ENCODE measurements at places on chromosomes 4 and X.

DNA sequence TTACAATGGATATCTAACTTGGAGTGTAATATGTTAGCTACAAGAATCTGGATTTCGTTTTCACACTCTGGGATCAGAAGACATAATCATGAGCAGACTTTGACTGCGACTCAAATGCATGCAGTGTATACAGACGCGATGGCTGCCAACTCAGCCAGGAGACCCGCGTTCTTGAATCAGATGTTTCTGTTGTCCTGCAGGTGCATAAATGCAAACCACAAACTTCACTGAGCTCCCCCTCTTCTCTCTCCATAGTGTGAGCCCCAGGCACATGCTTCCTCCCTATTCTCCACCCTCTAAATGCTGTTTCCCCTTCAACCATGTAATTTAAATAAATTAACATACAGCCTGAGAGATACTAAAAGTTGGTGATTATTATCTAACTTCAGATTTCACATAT is 347.9 kb downstream of the DCHS2 start:
- no peak for DNase-seq

DNA sequence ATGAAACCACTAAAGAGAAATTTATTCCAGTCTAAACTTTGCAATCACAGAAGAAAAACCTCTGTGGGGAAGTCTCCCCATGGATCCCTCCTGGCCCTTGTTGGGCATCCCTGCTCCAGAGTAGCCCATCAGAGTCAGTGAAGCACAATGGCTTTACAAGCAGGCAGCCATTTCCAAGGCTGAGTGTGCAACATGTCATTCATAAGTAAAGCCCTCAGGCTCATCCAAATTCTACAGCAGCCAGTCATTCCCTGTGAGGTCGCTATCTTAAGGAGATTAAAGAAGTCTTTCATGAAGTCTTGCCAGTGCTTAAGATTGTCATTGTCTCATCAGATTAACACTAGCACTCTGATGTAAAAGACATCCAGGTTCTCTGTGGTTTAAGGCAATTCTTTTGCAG is 17.0 kb upstream of the MAPK10 start:
- DNase-seq = no peak

GRCh38 chrX:107574711-107575110 is 53.6 kb upstream of the PRPS1 start:
- DNase-seq = no peak

DNA sequence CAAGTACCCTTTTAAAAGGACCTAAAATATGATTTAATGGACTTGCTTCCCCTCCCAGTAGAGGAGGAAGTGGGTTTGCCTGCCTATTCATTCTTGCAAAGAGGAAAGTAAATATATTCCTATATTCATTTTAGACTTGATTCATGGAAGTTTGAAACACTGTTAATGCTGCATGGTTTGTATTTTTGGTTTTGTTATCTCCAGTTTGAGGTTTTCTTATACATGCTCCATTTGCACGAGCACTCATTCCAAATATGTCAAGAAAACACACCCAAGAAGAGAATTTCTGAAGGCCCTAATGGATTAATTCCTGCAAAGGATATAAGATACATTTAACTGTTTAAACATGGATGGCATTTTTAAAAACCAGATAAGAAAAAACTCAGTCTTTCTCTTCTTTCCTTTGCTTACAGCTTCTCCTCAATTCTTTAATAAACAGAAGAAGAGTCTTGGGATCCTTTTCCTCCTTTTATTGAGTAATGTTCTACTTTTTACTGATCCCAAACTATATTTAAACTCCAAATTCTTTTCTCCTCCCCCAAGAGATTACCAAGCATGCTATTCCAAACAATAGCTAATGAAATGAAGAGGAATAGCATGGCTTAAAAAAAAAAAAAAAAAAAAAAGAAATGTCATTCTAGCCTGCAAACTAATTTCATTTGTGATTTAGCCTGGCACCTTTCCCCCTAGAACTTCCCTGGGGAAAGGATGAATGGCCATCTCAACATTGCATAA is 54.6 kb upstream of the LDB2 start:
- DNase-seq = no peak

- no peak for DNase-seq
Observed at GRCh38 chrX:99901091-99901490, 509.0 kb downstream of the PCDH19 start.

GRCh38 chr4:157023941-157024340 is 52.0 kb upstream of the GLRB start:
- DNase-seq = no peak

GRCh38 chr4:77043507-77044136 is 32.2 kb downstream of the CCNI start:
- DNase-seq = no peak

DNA sequence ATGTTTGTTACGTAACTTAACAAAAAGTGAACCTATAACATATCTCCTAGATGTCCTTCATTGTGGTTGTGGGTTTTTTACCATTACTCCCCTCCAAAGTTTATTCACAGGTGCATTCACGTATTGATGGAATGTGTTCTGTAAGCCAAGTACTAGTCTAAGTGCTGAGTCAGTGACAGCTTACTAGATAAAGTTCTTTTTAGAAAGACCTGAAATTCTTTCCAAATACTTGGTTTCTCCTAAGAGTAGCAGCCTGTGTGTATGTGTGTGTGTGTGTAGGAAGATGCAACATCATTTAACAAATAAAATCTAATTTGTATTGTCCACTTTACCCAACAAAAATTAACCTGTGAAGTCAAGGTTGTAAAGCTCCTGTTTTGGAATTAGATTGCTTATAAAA is 22.1 kb downstream of the NAP1L5 start:
- no peak for DNase-seq

- DNase-seq = no peak
Observed at GRCh38 chr4:74962584-74962983, 29.7 kb downstream of the PARM1 start.

DNA sequence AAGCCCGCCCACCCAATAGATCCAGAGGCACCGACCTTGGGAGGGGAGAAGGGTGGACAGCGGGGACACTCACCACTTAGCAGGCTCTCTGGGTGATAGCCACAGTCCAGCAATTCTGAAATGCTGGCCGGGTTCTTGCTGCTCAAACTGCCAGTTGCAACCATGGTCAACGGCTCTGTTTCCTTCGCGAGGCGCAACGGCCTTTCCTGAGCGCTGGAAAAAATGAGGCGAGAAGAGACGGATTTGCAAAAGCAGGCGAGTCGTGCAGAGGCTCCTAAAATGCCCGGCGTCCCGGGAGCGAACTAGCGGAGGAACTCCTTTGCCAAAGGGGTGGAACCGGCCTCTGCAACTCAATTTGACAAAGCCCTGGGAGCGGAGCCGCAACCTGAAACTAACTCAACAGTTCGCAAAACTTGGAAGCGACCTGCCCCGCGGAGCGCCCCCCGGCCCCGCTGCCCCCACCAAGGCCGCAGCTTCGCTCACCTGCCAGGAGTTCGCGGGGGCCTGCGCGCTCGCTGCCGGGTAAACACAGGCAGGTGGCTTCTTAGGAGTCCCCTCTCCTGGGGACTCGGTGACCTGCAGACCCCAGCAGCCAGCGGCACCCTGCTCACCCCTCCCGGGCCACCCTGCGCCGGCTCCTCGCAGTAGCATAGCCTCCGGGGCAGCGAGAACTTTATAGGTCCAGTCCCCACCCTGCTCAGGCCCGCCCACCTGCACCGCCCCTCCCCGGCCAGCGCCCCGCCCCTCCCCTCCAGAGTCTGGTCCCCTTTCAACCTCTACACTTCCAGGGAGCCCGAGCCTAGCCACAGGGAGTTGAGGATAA is at the start of gene DDIT4L:
Gene DDIT4L (minus strand): TSS at position 649 of the 823 bp plus-strand sequence. CDS start 485 bp downstream, at position 164.
- DNase-seq = no peak

- DNase-seq = no peak
Observed at GRCh38 chrX:15177316-15177715, 92.6 kb downstream of the ASB9 start.

DNA sequence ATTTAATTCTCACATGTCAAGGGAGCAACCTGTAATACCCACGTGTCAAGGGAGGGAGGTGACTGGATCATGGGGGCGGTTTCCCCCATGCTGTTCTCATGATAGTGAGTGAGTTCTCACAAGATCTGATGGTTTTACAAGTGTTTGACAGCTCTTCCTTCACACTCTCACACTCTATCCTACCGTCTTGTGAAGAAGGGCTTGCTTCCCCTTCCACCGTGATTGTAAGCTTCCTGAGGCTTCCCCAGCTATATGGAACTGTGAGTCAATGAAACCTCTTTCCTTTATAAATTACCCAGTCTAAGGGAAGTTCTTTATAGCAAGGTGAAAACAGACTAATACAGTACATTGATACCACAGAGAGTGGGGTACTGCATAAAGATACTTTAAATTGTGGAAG is 17.7 kb downstream of the USP27X start:
- no peak for DNase-seq

GRCh38 chr4:153521999-153522801 is 56.0 kb downstream of the TMEM131L start:
- DNase-seq = peak; percentile 70

DNA sequence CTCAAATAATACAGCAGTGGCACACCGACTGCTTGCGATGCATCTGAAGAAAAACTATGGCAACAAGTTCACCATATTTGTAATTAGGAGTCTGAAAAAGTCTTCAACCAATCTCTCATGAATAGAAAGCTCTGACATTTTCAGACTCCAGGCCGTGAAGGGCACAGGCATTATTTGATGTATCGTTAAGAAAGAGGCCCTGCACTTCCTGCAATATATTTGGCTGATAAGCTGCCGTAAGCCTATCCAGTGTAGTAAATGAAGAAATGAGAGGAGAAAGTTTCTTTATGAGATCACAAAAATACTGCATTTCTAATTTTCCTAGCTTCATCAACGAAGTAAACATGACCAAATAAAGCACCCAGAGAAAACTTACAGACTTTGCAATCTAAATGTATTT is 613.8 kb upstream of the TECRL start:
- no peak for DNase-seq

DNA sequence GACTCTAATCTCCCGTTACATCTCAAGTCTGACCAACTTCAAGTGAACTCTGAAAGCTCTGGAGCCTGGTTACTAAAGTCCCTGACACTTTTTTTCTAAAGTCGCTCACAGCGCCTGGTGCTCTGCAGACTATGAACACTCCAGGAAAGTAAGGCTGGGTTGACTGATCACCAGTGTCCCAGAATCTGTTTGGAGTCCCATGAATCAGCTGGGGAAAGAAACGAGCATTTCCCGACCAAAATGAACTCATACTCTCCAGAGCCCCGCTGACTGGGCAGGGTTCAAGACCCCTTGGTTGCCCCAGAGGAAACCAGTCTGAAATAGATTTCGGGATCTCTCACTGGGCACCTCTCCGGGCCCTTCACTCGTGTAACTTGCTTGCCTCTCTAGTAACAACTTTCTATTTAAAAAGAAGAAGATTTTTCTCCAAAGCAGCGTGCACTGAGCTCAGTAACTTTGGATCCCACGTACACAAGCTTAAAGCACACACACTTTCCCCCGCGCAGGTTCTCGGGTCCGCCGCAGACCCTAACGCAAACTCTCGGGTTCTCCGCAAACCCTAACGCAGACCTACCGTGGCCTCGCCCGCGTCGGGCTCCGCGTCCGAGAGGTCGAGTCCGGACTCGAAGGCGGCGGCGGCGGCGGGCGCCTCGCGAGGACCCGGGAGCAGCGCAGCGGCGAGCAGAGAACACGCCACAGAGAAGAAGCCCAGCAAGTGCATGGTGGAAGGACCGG is 964 bp downstream of the VEGFC start:
- DNase-seq = no peak

GRCh38 chr4:104404361-104404760 is 90.3 kb downstream of the CXXC4 start:
- no peak for DNase-seq

- no peak for DNase-seq
Observed at GRCh38 chr4:177105536-177105935, 204.1 kb upstream of the NEIL3 start.

- DNase-seq = no peak
Observed at GRCh38 chr4:142690406-142691163, 155.5 kb downstream of the INPP4B start.

DNA sequence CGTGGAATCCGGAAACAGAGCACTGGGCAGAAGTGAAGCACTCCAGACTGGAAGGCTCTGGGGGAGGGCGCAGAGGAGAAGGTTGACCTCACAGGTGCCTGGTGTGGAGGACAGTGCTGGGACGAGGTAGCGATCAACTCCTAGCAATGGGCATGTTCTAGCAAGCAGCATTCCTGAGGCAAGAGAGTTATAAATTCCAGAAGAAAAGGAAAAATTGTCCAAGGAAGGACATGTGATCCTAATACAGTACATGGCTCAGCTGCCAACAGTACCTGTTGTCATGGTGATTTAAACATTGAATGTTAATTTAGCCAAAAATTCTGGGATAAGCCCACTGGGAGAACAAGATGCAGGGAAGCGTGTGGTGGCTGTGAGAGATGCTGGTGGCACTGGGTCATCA is 8.2 kb downstream of the ARHGAP4 start:
- DNase-seq = no peak

- no peak for DNase-seq
Observed at GRCh38 chrX:140087875-140088274, 122.6 kb upstream of the CXorf66 start.

GRCh38 chr4:6498511-6499237 is 26.3 kb upstream of the PPP2R2C start:
- no peak for DNase-seq

- no peak for DNase-seq
Observed at GRCh38 chrX:10015723-10016518, 48.8 kb downstream of the CLDN34 start.

- no peak for DNase-seq
Observed at GRCh38 chr4:76687746-76688448, 210.0 kb downstream of the SOWAHB start.

GRCh38 chr4:83043801-83044407 is 8.9 kb downstream of the COPS4 start:
- no peak for DNase-seq

GRCh38 chr4:76279462-76279861 is 27.1 kb upstream of the STBD1 start:
- DNase-seq = no peak

DNA sequence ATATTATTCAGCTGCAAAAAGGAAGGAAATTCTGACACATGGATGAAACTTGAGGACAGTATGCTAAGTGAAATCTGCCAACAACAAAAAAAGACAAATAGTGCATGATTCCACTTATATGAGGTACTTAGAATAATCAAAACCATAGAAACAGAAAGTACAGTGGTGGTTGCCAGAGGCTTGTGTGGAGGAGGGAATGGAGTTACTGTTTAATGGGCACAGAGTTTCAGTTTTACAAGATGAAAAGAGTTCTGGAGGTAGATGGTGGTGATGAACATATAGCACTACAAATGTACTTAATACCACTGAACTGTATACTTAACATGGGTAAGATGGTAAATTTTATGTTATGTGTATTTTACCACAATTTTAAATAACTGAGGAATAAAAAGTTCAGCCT is 212.0 kb upstream of the KLF3 start:
- DNase-seq = no peak
